ENCODE measurements at places on chromosomes 1 and 21. TPM values are rescaled to one million over a fixed set of nuclear protein-coding genes. Genes with fewer than 3 reads are reported as not detected.

GRCh38 chr1:95364546-95364945 lies 130.5 kb downstream of the RWDD3 start:
- DNase-seq, result no peak
- H3K4me1 ChIP-seq, result no peaks in the 10 kb centered on the region
- no peaks in the 10 kb centered on the region for H3K27me3 ChIP-seq

GRCh38 chr21:45827302-45827692 lies 154.3 kb upstream of the COL6A1 start:
- no peak overlapping the region for H3K4me3 ChIP-seq
- H3K27me3 ChIP-seq, result no peaks in the 10 kb centered on the region
- DNase-seq, result no peak
- H3K27ac ChIP-seq, result no peak overlapping the region

DNA sequence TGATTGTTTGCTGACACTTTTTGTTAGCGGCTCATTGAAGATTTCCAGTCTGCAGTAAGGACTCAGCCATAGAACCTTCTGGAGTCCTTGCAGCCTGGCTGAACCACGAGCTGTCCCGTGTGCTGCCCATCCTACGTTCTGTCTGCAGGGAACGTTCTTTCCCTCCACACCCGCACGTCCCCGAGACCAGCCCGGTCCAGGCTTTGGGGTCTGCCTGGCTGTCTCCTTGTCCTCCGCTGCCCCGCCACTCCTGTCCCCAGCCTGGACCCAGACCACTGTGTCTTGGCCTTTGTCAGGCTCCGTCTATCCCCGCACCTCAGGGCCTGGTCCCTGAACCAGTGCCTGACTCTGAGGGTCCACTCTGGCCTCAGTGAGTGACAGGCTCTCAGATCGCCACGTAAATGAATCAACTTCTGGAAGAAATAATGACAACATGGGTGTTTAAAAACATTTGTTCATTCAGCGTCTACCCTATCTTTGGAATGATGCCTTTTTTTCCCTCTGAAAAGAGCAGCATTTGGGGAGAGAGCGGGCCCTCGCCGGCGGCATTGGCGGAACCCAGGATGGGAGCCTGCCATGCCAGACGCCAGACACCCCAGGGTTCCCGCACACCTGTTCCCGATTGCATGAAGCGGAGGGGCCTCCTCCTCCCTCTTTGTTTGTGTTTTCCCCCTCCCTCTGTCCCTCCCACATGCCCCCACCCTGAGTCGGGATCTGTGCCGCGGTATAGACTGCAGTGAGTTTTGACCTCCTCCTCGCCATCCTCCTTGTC lies 43.9 kb upstream of the C1orf174 start:
- no peak for DNase-seq
- no peaks in the 10 kb centered on the region for H3K36me3 ChIP-seq
- no peak overlapping the region for H3K4me3 ChIP-seq
- no peak overlapping the region for H3K27ac ChIP-seq
- H3K4me1 ChIP-seq, result no peaks in the 10 kb centered on the region

DNA sequence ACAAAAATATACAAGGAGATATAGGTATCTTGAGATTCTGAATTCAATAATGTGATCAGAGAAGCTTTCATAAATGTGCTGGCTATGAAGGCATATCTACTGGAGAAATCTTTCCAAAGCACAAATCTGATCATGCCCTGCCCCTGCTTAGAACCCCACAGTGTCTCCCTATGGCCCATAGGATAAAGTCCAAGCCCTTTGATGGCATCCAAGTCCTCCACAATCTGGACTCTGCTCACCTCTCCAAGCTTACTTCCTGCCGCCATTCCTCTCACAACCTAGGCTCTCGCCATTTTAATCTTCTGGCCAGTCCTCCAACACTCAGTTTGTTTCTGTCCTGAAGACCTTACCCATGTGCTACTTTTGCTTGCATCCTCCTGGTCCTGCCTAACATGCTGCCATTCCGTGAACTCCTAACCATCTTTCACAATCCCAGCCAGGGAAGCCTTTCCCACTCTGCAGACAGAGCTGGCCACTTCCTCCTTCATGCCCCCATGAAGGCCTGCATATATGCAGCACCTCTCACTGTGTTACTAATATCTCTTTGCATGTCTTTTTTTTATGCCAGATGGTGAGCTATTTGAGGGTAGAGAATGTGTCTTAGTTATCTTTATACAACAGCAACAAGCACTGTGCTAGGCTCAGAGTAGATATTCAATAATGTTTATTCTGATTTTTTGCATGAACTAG lies 5.6 kb upstream of the ATP1A1 start:
- H3K27ac ChIP-seq, result no peak overlapping the region
- H3K36me3 ChIP-seq, result no peaks in the 10 kb centered on the region
- DNase-seq, result no peak
- H3K27me3 ChIP-seq, result no peaks in the 10 kb centered on the region
- peaks cover 9% of the 10 kb centered on the region for H3K4me1 ChIP-seq

DNA sequence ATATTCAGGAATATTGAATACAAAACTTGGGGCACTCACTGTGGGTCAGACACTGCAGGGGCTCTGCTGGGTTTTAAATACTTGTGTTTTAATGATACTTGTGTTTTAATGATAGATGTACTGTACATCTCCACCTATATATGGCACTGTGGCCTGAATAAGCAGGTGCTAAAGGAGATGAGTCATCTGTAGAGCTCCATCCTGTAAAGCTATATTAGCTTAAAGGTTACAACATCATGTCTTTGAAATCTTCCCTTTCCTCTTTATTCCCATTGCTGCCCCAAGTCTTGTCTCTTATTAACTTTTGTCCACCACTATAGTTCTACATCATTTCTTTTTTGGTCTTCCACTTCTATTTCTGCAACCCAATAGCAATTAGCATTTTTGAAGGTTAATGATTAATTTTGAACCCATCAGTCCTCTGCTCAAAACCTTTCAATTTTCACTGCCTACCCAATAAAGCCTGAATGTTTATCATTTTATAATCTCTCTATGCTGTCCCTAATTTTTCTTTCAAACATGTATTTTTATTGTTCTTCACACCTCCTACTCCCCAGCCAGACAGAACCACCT lies 113.3 kb upstream of the PTGFR start:
- H3K27me3 ChIP-seq, result no peaks in the 10 kb centered on the region
- no peaks in the 10 kb centered on the region for H3K36me3 ChIP-seq
- no peak overlapping the region for H3K27ac ChIP-seq
- no peaks in the 10 kb centered on the region for H3K4me1 ChIP-seq
- H3K4me3 ChIP-seq, result no peak overlapping the region
- DNase-seq, result no peak

Gene HIPK1
- 95.0 TPM for total RNA-seq

Gene GNAT2
- total RNA-seq, result not detected

Gene WNT4
- 3.8 TPM for total RNA-seq

Gene GBP4
- 41.0 TPM for total RNA-seq

Gene CD1B
- not detected for total RNA-seq

Gene CASQ1
- total RNA-seq, result 0.27 TPM
